Colonic mucosa (tissue), 4 donors: ENCODE measurements at places on chromosomes 11 and 22. TPM values are rescaled to one million over a fixed set of nuclear protein-coding genes. Genes with fewer than 3 reads are reported as not detected.

DNA sequence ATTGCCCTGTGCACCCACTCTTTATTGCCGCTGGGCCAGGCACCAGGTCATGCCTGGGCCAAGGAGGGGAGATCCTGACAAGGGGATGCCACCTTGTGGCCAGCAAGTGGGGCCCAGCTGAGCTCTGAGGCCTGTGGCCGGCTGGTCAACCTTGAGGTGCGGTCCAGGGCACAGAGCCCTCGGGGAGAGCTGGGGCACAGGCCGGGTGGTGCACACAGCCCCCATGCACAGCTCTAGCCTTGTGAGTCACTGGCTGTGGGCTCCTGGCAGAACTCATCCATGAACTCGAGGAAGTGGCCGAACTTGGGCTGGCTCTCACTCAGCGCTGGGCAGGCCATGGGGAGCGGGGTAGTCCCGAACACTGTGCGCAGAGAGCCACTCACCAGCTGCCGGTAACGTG is 94.3 kb downstream of the RNF169 start:
- DNase-seq: no peak
- H3K4me3 ChIP-seq: no peak overlapping the region
- no peaks in the 10 kb centered on the region for H3K27me3 ChIP-seq
- no peaks in the 10 kb centered on the region for H3K4me1 ChIP-seq
- no peaks in the 10 kb centered on the region for H3K36me3 ChIP-seq

GRCh38 chr11:124751391-124751740 is 689 bp downstream of the VSIG2 start:
- H3K36me3 ChIP-seq: no peaks in the 10 kb centered on the region
- H3K27ac ChIP-seq: peak overlapping the region; percentile 74
- H3K27me3 ChIP-seq: no peaks in the 10 kb centered on the region
- peak overlapping the region; percentile 48 for H3K4me3 ChIP-seq
- peaks cover 4% of the 10 kb centered on the region for H3K4me1 ChIP-seq
- no peak for DNase-seq

DNA sequence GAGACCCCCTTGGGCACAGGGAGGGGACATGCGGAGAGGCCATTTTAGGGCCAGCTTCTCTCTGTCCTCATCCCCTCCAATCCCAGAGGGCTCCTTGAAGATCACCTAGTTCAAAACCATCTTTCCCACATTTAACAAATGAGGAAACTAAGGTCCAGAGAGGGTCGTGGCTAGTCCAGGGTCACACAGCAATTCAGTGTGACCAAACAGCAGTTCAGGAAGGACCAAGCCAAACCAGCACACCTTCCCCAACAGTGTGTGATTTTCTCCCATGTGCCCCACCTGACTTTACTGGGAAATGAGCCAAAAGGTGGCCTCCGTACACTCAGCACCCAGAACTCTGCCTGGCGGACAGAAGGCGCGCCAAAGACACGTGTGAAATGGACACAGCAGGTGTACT is 51.3 kb downstream of the CACNA1I start:
- H3K36me3 ChIP-seq: no peaks in the 10 kb centered on the region
- no peak overlapping the region for H3K27ac ChIP-seq
- DNase-seq: no peak
- no peaks in the 10 kb centered on the region for H3K4me1 ChIP-seq
- H3K4me3 ChIP-seq: no peak overlapping the region

DNA sequence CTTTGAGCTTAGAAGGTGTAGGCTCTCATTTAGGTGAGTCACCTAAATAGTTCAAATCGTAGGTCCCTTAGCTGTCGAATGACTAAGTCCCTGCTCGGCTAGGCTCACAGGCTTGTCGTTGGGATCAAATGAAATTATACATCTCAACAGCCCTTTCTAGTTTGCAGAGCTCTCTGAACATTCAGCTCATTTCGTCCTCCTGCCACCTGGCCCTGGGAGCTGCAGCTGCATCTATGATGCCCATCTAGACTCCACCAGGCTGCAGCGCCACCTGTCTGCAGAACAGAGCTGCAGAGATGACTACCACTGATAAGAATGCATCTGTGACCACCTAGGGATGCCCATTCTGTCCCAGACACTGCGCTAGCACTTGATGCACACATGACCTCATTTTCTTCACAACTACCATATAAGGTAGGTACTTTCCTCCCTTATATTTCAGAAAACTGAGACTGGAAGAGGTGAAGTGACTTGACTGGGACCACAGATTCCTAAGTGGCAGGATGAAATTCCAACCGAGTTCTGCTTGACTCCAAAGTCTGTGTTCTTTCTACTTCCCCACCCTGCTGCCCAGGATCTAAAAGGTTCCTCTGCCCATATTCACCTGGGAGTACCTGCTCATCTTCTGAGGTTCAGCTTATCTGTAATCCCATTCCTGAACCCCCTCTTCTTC is 141.1 kb upstream of the NARS2 start:
- H3K27ac ChIP-seq: no peak overlapping the region
- no peaks in the 10 kb centered on the region for H3K4me1 ChIP-seq
- H3K4me3 ChIP-seq: no peak overlapping the region
- no peaks in the 10 kb centered on the region for H3K36me3 ChIP-seq
- no peaks in the 10 kb centered on the region for H3K27me3 ChIP-seq
- DNase-seq: peak; percentile 66

- H3K4me1 ChIP-seq: no peaks in the 10 kb centered on the region
- H3K27me3 ChIP-seq: no peaks in the 10 kb centered on the region
- H3K36me3 ChIP-seq: no peaks in the 10 kb centered on the region
Observed at GRCh38 chr11:21625982-21626381, 566.9 kb upstream of the ANO5 start.

GRCh38 chr22:32331236-32331917 is 26.3 kb upstream of the RFPL3 start:
- no peak overlapping the region for H3K4me3 ChIP-seq
- no peaks in the 10 kb centered on the region for H3K36me3 ChIP-seq
- H3K27me3 ChIP-seq: no peaks in the 10 kb centered on the region
- DNase-seq: no peak

DNA sequence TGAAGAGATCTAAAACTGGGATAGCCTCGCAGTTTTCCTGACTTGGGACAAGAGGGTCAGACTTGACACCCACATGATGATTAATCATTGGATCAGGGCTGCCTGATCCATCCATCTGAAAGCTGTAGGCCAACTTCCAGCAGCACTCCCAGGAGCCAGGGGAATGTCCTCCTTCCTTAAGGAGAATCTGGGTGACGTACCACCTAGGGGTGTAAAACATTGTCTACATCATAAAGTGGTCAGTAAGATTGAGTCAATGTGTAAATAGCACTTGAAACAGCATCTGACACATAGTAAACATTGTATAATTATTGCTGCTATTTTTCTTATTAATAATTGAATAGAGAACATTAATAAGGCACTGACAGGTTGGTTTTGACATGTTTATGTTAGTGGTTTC is 392.8 kb downstream of the JRKL start:
- no peaks in the 10 kb centered on the region for H3K27me3 ChIP-seq
- no peak for DNase-seq
- no peak overlapping the region for H3K27ac ChIP-seq

DNA sequence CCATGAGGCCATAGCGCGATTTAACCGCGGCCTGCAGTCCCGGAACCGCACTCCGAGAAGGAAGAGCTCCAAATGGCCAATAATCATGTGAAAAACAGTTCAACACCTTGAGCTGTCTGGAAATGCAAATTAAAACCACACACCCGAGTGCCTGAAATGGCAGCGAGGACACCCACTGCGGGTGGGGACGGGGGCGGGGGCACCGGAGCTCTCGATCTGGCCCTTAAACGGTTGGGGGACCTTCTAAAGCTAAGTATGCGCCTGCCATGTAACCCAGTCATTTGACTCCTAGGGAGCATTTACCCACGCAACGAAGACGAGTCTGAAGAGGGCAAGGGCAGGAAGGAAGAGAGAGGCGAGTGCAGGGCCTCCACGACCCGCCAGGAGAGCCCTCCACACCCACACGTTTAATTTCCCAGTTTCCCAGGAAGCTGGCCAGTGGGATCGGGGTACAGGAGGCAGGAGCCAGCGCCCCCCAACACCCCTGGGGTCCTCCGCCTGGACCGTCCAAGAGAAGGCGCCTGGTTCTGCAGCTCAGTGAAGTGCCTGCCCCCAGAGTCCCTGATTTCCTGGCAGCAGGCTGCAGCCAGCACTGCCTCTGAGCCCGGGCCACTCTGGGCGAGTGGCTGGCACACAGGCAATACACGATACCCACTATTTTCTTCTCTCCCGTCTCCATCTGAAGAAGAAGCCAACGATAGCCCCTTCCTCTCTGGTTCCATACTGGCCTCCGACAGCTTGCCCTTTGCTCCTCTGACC is 1.7 kb downstream of the TTLL8 start:
- H3K4me3 ChIP-seq: no peak overlapping the region

DNA sequence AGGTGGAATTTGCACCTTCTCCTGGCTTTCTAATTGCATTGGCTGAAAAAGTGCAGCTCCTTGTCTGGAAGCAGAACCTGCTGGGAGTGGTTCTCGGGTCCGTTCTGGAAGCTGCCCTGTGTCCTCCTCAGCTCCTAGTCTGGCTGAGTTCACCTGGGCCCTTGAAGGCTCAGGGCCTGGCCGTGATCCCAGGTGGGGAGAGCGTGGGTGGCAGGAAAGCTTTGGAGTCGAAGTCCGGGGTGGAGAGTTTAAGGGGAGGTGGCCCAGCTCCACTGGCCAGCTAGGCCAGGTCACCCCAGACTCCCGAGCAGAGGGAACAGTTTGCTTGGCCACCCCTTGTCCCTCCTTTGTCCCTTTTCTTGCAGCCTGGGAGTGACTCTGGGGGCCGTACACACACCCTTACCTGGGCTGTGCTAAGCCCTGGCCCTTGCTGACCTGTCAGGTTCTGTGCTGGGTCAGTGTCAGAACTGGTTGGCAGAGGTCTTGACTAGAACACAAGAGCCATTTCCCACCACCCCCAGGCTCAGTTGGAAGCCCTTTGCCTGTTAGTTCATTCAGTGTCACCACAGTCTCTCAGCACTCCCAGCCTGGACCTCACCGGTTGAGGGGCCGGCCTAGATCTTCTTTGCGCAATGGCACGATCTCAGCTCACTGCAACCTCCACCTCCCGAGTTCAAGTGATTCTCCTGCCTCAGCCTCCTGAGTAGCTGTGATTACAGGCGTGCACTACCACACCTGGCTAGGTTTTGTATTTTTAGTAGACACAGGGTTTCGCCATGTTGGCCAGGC is 37.3 kb downstream of the LRP5 start:
- no peak overlapping the region for H3K27ac ChIP-seq
- no peak for DNase-seq
- no peak overlapping the region for H3K4me3 ChIP-seq
- no peaks in the 10 kb centered on the region for H3K36me3 ChIP-seq

DNA sequence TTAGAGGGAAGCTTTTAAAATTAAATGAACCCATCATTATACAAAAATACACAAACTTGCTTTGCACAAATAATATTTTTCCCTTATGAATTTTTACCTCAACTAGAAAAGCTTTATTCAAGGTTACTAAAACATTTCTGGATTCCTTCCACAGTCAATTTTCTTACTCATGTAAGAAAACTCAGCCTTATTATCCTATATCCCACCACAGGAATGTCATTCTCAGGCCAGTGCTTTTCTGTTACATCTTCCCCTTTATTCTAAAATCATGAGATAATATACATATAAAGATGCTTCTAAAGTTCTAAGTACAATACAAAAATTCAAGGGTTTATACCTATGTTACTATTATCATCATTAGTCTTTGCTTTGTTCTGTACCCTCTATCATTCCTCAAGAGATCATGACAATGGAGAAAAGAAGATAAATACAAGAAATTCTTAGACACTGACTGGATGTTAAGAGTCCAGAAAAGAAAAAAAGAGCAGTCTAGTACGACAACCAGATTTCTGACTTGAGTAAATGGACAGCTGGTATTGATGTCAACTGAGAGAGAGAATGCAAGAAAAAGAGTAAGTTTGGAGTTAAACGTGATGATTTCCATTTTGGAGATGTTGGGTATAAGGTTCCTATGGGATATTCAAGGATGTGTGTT is 60.3 kb downstream of the MTMR2 start:
- no peaks in the 10 kb centered on the region for H3K36me3 ChIP-seq
- H3K27ac ChIP-seq: no peak overlapping the region
- no peak overlapping the region for H3K4me3 ChIP-seq
- no peak for DNase-seq
- H3K4me1 ChIP-seq: no peaks in the 10 kb centered on the region

GRCh38 chr11:120272303-120272702 is 32.4 kb downstream of the POU2F3 start:
- H3K27ac ChIP-seq: no peak overlapping the region
- H3K4me1 ChIP-seq: no peaks in the 10 kb centered on the region
- no peaks in the 10 kb centered on the region for H3K36me3 ChIP-seq
- no peak for DNase-seq
- H3K27me3 ChIP-seq: no peaks in the 10 kb centered on the region
- no peak overlapping the region for H3K4me3 ChIP-seq

DNA sequence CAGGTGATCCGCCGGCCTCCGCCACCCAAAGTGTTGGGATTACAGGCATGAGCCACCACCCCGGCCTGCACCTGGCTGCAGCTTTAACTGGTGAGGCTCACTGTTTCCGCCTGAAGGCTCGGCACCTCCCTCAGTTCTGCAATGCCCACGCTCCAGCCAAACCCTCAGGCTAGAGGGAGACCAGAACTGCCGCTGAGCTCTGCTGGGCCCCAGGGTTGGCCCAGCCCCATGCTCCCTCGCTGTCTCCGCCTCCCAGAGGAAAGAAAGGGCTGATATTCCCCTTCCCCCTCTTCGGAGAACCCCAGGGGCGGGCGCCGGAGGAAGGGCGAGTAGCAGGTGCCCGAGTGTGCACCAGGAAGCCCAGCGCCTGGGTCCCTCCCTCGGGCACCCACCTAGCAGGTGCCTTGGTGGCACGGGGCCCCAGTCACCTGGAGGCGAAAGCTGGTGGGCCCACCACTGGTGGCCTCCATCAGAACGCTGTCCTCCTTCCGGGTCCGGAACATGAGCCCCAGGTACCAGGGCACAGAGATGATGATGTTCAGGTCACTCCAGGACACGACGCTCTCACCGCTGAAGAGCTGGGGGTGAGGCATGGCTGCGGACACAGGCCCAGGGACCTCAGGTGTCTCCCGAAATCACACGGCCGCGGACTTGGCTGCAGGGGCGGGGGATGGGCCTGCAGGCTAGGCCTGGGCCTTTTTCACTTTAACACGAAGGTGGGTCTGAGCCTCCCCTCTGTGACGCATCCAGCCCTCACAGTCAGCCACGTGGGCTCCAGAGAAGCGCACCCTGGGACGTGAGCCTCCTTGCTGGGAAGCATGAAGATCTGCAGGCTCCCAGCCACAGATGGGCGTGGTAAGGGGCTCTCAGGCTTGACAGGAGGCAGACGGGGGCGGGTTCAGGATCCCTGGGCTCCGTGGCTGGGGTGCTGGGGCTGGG is 73.3 kb downstream of the TRMU start:
- H3K4me1 ChIP-seq: no peaks in the 10 kb centered on the region
- H3K36me3 ChIP-seq: no peaks in the 10 kb centered on the region
- no peak overlapping the region for H3K27ac ChIP-seq
- DNase-seq: no peak
- no peak overlapping the region for H3K4me3 ChIP-seq

GRCh38 chr11:114785820-114786219 is 107.5 kb downstream of the NXPE2 start:
- no peak overlapping the region for H3K27ac ChIP-seq
- H3K36me3 ChIP-seq: no peaks in the 10 kb centered on the region
- H3K4me3 ChIP-seq: no peak overlapping the region
- H3K4me1 ChIP-seq: no peaks in the 10 kb centered on the region

Gene WDR74
- 27.4 TPM for total RNA-seq

Gene DERL3
- 20.2 TPM for total RNA-seq
